Daoy (cell line): ENCODE measurements at places on chromosomes 7 and 10.

- no peak for DNase-seq
Observed at GRCh38 chr7:131190146-131190545, 137.5 kb upstream of the MKLN1 start.

DNA sequence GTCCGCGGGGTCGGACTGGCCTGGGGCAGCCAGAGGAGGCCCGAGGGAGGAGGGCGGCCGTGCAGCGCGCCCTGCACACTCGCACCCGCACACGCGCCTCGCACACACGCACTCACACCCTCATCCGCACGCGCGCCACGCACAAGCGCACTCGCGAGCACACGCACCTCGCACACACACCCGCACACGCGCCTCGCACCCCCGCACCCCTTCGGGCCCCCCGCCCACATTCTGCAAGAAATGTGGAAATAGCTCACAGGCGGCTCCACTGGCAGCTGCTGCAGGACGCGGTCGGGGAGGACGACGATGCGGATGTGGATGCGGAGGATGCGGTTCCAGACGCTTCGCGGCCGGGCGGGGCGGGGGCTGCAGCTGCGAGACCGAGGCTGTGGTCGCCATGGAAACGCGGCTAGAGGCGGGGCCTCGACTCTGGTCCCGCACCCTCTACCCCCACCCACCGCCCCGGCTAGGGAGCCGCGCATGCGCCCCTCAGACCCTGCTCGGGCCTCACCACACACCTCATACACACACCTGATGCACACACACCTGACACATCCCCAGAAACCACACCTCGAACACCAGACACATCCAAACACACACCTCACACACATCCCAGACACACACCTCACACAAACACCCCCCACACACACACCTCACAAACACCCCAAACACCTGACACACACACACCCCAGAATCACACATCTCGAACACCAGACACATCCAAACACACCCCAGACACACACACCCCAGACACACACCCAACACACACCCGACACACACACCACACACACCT lies at the start of gene CALY:
CALY (minus strand) TSS at position 320 of the 793 bp plus-strand sequence. CDS start 7,907 bp downstream, outside the sequence.
- DNase-seq: no peak

DNA sequence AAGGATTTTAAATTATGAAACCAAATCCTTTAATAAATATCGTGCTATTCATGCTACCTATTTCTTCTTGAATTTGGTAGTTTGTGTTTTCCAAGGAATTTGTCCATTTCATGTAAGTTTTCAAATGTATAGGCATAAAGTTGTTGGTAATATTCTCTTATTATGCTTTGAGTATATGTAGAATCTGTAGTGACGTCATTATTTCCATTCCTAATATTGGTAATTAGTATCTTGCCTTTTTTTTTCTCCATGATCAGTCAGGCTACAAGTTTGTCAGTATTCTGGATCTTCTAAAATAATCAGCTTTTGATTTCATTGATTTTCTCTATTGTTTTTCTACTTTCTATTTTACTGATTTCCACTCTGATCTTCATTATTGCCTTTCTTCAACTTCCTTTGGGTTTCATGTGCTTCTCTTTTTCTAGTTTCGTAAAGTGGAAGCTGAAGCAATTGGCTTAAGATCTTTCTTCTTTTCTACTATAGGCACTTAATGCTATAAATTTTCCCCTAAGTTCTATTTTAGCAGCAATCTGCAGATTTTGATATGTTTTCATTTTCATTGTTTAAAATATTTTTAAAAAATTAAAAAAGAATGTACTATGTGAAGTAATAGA lies 156.5 kb upstream of the HDAC9 start:
- DNase-seq: no peak

DNA sequence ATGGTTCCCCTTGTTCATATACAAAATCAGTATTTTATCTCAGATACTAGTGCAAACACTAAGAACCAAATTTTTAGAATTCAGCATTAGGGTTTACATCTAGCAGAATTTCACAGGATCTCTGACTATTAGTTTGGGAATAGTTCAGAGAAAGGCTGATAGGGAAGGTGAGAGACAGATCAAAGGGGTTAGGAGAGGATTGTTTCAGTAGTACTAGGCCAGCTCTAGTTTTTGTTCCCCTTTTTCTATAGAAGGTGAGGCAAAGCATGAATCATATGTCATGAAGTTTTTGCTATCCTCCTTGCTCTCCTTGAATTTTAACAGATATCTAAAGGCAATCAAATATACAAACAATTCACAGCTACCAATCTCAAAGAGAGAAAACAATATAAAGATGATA lies 26.1 kb upstream of the CTNNA3 start:
- DNase-seq: no peak

DNA sequence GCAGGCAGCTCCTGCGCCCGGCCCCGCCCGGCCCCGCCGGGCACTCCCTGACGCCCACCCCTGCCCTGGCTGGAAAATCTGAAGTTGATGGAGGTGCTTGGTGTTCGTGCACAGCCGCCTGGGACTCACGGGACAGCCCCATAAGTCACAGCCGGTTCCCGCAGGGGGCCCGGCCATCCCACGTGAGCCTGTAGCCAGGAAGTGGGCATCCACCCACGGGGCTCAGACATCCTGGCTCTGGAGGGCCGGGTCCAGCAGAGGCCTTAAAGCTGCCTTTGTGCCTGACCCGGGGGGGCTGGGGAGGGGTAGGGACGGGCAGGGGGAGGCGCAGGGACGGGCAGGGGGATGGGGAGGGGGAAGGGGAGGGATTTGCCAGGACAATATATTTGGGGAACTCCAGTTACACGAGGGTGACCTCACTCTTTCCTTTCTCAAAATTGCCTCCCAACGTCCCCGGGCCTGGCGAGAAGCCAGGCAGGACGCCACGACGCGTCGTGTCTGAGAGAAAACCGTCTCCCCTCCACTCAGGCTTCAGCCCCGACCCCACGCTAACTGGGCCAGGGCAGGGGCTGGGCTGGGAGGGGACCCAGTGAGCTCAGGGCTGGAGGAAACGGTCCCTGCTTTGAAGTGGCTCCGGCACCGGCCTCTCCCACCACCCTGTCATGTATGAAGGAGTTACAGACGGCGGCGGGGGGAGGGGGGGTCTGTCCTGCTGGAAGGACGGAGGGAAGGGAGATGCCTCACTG lies 82.1 kb upstream of the PDGFA start:
- peak; percentile 74 for DNase-seq

DNA sequence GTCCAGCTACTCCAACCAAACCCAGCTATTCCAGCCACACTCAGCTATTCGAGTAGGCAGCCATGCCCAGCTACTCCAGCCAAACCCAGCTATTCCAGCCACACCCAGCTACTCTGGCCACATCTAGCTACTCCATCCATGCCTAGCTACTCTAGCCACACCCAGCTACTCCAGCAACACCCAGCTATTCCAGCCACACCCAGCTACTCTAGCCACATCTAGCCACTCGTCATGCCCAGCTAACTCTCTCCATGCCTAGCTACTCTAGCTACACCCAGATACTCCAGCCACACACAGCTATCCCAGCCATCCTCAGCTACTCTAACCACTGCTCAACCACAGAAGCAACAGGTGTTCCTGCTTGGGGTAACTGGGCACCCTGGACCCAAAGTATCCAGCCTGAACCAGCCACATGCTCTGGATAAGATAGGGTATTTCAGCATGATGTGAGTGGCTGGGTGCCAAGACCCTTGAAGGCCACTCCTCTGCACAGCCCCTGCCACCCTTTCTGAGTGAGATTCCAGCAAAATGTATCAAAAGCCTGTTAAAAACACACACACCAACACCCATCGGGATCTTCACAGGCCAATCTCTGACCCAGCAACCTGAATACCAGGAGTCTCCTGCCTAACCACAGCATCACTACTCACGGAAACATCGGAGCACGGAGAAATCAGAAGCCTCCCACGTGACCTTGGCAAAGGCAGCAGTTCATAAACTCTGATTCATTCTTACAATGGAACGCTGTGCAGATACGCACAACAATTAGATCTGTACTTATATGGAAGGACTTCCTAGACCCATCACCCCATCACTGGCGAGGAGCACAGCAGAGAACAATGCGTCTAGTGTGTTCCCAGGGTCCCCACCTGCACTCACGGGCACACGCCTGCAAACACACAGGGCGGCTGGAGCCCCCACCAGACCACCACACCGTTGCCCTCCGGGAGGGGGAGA lies 51.8 kb upstream of the DNAAF5 start:
- DNase-seq: no peak

DNA sequence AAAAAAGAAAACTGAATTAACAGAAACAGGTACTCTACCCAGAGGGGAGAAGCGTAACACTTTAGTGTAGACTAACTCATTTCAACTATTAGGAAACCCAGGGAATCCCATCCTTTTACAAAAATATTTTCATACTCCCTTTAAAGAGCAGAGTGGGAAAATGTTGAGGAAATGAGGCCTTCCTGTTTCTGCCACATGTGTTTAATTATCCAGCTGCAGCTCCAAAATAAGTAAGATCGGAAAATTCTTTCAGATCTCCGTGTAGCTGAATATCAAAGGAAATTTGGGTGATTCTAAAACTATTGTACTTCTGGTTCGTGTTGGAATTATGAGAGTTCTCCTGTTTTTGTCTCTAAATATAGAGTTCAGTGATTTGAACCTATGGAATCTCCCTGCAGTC lies 58.0 kb upstream of the CAV2 start:
- no peak for DNase-seq

GRCh38 chr10:43926875-43927406 lies 278.3 kb upstream of the ZNF32 start:
- DNase-seq: no peak
